ENCODE measurements at places on chromosomes 12 and 14.

DNA sequence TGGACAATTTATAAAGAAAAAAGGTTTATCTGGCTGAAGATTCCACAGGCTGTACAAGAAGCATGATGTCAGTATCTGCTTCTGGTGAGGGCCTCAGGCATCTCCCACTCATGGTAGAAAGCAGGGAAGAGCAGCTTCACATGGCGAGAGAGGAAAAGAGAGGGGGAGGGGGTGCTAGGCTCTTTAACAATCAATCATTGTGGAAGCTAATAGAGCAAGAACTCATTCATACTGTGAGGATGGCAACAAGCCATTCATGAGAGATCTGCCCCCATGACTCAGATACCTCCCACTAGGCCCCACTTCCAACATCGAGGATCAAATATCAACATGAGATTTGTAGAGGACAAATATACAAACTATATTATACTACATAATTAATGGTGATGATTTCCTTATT, 361.9 kb upstream of the FAR2 start:
- no peak for DNase-seq

GRCh38 chr14:43595096-43595772, 911.8 kb downstream of the FSCB start:
- DNase-seq = no peak

DNA sequence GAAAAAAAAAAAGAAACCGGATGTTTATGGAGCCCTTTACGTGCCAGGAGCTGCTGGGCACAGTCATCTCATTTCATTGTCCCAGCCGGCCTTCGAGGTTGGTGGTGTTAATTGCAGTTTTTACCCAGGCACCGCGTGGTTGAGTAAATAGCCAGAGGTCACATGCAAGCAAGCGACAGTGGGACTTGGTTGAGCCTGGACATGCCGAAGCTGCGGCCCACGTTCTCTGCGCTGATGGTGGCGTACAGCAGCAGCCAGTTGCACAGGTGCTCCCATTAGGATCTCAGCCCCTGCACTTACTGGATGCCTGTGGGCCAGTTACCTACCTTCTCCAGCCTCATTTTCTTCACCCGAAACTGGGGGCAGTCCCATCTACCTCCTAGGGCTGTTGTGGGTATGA, 54.0 kb downstream of the TSPAN9 start:
- DNase-seq = no peak

- DNase-seq = no peak
Measured at GRCh38 chr14:39310051-39310450, 76.3 kb downstream of the MIA2 start.

DNA sequence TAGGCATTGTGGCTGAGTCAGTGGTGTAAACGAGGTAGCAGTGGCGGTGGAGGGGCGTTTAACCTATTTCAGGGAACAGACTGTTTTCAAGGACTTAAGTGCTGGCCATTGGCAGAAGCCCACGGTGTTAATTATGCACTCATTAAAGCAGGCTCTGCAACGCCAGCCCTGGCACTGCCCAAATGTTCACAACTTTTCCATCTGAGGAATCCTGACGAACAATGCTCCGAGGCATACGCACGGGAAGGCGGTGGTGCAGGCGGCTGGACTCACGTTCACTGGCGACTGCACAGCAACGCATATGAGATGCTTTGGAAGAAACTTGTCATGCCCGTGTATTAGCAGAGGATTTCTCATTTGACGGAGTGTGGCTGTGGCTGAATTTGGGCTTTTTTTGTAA, 70.6 kb upstream of the SLC24A4 start:
- no peak for DNase-seq

GRCh38 chr12:1741154-1741949, 50.5 kb downstream of the ADIPOR2 start:
- no peak for DNase-seq

DNA sequence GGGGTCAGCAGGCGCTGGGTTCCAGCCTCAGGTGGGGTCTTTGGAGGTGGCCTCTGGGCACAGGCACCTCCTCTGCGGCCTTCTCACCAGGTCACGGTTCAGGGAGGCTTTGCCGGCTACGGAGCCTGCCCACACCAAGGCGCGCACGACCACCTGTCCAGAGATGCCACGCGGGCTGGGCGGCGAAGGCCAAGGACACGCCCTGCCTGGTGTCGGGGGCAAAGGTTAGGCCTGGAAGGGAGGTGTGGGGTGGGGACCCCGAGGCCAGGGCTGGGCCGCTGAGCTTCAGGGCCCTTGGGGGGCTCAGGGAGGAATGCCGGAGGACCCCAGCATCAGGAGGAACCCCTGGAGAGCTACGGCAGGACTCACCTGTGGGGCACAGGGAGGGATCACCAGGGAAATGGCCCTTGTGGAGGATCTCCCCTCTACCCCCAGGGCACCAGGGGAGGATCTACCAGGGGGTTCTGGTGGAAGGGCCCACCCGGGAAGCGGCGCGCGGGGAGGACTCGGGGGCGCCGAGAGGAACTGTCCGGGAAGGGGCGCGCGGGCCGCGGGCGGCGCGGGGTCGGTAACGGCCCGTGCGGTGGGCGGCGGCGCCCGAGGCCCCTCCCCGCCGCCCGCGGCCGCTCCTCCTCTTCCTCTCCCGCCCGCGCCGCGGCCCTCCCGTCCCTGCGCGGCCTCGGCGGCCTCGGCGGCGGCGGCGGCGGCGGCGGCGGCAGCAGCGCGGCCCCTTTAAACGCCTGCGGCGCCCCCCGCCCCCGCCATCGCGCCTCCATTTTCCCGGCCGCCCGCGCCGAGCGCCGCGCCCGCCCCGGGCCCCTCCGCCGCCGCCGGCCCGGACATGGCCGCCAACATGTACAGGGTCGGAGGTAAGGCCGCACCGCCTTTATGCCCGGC, at the start of gene MTA1:
MTA1 (plus strand) TSS at position 633 of the 897 bp plus-strand sequence; CDS start at position 842, 209 bp downstream.
- DNase-seq = peak; percentile 73

- no peak for DNase-seq
Measured at GRCh38 chr12:64923536-64923935, 99.1 kb downstream of the TBC1D30 start.

DNA sequence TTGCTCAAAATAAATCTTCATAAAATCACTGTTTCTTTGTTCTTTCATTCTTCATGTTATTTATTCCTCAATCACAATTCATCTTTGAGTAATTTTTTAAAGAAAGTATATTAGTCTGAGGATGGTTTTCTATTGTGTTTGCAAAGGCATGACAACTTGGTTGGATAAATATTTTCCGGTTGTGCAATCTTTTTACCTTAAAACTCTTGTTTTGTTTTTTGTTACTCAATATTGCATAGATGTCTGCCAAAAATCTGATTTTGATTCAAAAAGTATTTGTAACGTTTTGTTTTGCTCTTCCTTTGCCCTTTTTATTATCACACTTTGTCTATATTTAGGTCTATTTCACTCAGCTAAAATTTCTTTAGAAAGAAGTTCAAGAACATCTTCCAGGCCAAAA, 86.2 kb upstream of the SYT1 start:
- no peak for DNase-seq

GRCh38 chr12:26126340-26127284, 1.8 kb upstream of the BHLHE41 start:
- peak; percentile 89 for DNase-seq

GRCh38 chr12:99049774-99050173, 404.7 kb downstream of the APAF1 start:
- DNase-seq = no peak

DNA sequence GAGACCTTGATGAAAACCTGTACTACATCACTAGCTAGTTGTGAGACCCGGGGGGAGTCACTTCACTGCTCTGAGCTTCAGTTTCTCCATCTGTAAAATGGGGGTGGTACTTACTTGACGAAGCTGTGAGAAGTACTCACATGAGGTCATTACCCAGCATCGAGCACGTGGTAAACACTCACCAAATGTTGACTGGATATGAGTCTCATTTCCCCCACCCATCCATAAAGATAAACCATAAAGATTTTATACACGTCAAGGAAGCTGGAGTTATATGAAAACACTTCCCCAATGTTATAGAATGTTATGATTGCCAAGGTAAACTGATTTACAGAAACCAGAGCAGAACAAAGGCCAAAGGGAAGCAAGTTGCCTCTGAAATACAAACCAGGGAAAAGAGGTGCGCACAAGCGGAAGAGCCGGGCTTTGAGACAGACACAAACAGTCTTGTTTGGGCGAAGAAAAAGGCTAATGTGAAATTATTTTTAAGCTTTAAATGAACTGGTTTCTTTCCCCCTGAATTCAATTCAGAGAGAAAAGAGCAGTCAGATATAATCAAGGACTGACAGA, 536.8 kb downstream of the MED13L start:
- DNase-seq = no peak

- no peak for DNase-seq
Measured at GRCh38 chr12:97984974-97985580, 522.5 kb downstream of the RMST start.

- DNase-seq = no peak
Measured at GRCh38 chr12:131959641-131960589, 10.2 kb downstream of the EP400 start.

DNA sequence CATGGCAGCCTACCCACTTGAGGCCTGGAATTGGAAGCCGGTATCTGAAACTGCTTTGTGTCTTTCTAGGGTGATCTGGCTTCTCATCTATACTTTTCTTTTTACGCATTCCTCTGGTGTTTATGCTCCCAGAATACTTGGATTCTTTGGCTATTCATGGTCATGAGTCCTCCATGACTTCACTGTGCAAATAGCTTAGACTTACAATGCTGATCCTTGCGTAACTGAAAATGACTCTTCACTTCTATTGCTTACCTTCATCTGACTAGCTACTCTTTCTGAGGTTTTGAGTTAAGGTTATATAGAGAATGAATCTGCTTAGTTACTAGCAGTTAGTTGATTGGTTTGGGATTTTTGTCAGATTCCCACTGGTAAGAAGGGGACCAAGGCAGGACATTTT, 121.7 kb upstream of the NOVA1 start:
- DNase-seq = no peak

GRCh38 chr12:2641207-2641606, 153.6 kb upstream of the FKBP4 start:
- peak; percentile 62 for DNase-seq

- no peak for DNase-seq
Measured at GRCh38 chr12:3634348-3634747, 118.6 kb downstream of the CRACR2A start.

- DNase-seq = no peak
Measured at GRCh38 chr12:131559517-131560516, 151.1 kb upstream of the SFSWAP start.

DNA sequence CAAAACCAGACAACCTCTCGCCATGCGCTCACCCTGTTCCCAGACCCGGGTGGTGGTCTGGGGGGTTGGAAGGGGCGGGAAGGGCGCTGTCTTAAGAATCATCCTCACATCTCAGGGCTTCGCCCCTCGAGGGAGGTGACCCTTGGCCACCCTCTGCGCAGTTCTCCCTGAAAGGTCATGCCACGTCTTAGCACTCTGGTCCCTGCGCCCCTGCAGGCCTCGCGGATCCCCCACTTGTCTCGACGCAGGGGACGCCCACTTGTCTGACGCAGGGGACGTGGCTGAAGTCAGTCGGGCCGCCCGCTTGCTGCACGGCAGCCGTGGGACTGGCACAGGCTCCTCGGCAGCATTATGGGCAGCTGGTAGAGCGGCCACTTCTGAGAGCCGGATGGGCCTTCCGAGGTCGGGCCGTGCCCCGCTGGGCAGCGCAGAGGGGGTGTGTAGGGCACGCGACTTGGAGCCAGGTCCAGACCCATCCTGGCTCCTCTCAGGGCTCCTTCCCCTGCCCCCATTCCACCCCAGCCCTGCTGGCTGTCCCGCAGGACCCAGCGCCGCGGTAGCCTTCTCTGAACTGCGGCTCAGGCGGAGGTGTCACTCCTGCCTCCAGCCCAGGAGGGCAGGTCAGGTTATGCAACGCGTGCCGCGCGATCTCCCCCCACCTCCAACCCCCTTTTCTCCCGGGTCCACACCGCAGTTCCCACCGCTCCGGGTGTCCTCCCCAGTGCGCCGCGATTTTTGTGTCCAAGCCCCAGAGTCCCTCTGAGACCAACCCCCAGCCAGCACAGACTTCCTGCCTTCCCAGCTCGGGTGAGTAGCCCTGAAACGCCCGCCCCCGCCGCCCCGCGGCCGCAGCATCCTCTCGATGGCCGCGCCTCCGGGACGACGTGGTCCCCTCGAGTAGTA, 40.9 kb upstream of the CAPRIN2 start:
- peak; percentile 80 for DNase-seq

DNA sequence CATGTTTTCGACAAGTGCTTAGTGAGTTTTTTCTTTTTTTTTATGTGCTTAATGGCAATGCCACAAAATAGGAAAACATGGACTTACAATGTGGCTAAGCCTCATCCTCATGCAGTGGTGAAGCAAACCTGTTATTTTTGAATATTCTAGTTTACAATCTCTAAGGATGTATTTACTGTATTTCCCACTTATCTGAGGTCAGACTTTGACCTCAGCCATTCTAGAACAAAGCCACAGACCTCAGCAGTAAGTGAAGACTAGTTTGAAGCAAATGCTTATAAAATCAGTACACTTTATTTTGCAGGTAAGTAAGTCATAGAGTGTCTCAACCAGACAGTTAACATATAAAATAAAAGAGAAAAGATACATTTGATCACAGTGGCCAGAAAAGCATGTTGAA, 130.1 kb downstream of the CCDC91 start:
- no peak for DNase-seq
